HuH-7 (cell line): ENCODE measurements at places on chromosomes 2 and 18.

GRCh38 chr2:33530690-33531548, 54.5 kb downstream of the RASGRP3 start:
- no peak for DNase-seq

- DNase-seq: no peak
These were observed 40.7 kb downstream of the ARHGAP25 start for GRCh38 chr2:68775272-68775842.

GRCh38 chr2:29273685-29274611, 158.7 kb downstream of the CLIP4 start:
- DNase-seq: no peak

- peak; percentile 61 for DNase-seq
These were observed 161.2 kb upstream of the PIEZO2 start for GRCh38 chr18:11310476-11311086.

GRCh38 chr2:96264656-96265348, 995 bp downstream of the TMEM127 start:
- DNase-seq: peak; percentile 63

DNA sequence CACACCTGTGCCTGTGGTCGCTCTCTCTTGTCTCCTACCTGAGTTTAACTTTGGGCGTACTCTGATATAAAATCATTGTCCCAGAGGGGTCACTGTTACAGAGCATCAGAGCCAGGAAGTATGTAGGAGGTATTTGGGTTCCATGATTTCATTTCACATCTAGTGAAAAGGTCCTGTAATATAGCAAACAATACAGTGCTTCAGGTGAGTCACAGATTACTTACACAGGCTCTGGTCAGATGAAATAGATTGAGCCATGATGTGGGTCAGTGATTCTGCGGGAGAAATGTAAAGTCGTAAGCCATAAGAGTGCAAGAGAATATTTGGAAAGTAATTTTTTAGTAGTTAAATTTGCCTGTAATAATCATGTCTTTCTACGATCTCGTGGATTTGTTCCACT, 70.2 kb downstream of the SOCS6 start:
- DNase-seq: no peak

DNA sequence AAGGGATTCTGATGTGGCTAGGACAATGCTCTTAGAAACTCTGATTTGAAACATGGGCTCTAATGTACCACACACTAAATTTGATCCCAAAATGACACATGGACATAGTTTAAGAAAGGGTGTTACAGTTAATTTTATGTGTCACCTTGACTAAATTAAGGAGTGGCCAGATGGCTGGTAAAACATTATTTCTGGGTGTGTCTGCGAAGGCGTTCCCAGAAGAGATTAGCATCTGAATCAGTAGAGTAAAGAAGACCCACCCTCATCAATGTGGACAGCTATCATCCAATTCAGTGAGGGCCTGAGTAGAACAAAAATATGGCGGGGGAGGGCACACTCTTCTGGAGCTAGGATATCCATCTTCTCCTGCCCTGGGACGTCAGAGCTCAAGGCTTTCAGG, 283.1 kb upstream of the CHAC2 start:
- no peak for DNase-seq

- no peak for DNase-seq
These were observed 66.7 kb upstream of the TEX51 start for GRCh38 chr2:126832014-126832413.

- no peak for DNase-seq
These were observed 80.7 kb downstream of the PSMG2 start for GRCh38 chr18:12783524-12783923.

GRCh38 chr2:234415706-234416105, 81.2 kb downstream of the ARL4C start:
- DNase-seq: no peak

DNA sequence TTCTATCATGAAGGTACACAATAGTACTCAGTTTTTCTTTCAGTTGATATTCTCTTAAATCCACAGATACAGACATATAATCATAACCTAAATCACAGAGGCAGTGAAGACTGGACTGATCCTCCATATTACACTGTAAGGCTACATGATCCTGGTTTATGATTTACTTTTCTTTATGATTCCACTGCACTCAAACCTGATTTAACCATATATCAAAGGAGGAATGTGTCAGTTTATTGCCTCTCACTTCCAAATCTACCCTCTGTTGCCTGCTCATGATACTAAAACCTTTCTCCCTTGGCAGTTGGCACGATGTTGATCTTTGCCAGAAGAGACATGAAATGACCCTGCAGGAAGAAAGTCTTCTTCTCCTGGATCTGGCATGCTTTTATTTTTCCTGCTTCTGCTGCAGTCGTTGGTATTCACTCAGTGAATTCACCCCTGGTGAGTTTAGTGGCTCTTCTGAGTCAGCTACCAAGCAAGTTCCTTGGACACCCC, 426.4 kb downstream of the MBD2 start:
- DNase-seq: no peak

- DNase-seq: no peak
These were observed 225.0 kb downstream of the THSD7B start for GRCh38 chr2:136990316-136990715.

- DNase-seq: no peak
These were observed 41.2 kb upstream of the CWC22 start for GRCh38 chr2:180048251-180048650.

DNA sequence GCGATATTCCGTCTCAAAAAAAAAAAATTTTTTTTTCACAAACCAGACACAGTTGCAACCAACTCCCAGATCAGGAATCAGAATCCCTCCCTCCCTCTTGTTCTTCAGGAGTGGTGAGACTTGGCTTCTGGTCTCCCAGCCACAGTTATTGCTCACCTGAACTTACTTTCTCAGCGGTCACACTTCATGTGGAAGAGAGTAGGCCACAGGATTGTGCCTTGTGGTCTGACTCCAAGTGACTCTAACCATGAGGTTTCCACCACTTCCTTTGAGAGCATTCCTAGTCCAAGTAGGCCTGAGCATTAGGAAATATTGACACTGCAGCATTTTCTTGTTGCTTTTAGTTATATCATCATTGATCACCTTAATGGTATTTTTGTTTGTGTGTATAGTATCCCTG, 12.1 kb downstream of the FMNL2 start:
- DNase-seq: no peak

GRCh38 chr2:173874003-173874893, 90.9 kb downstream of the SP3 start:
- no peak for DNase-seq

DNA sequence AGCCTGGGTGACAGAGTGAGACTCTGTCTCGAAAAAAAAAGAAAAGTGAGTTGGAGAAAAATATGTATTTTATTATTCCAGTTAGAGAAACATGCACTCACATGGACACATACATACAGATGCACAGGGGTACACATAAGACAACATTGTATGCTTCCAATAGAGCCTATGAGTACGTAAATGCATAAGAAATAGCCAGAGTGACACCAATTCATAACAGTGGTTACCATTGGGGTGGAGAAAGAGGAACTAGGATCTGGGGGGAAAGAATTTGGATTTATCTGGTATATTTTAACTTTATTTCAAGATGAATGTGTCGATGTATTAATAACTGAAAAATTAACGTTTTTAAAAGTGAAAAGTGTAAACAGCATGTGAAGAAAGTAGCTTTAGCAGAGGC, 16.1 kb downstream of the IL36A start:
- DNase-seq: no peak

- no peak for DNase-seq
These were observed 58.4 kb downstream of the TXNL1 start for GRCh38 chr18:56580026-56580425.

DNA sequence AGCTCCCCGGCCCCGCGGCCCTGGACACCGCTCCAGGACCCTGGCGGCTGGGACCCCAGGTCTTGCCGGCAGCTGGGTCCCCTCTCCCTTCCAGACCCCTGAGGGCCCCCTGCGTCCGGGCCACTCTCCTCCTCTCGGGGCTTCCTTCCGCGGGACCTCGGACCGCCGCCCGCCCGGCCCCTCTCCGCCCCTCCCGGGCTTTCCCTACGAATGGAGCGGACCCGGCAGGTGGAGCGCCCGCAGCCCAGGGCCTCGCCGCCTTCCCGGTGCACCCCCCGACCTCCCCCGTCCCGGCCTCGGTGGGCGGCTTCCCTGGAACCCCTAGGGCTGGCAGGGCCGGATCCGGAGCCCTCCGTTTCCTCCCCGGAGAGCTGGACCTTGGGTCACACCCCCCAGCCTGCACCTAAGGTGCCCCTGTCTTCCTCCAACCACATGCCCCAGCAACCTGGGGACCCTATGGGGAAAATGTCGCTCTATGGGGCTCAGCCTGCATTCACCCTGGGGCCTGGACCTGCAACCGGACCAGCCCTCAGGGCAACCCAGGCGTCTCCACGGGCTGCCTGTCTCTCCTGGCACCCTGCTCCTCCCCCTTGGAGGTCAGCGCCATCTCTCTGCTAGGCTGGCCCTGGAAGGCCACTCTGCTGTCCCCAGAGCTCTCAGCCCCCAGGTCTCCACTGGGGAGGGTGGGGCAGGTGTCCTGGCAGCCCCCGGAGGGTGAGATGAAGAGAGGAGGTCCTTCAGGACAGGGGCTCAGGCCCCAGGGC, 730 bp downstream of the B3GNT7 start:
- no peak for DNase-seq

DNA sequence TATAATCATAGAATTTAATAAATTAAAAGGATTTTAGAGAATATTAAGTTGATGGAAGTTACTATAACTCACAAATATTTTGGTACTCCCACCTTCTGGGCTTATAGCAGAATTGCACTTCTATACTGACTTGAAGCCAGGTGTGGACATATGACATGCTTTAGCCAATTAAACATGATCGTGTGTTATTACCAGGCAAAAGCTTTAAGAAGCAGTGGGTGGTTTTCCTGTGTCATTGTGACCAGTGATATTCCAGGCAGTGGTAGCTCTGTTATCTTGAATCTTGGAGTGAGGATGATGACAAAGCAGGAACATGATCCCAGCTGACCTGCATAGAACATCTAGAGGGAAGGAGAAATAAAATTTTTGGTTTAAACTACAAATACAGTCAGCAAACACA, 370.9 kb upstream of the ZEB2 start:
- DNase-seq: peak; percentile 1

- peak; percentile 32 for DNase-seq
These were observed 946 bp upstream of the AGAP1 start for GRCh38 chr2:235492850-235493344.

DNA sequence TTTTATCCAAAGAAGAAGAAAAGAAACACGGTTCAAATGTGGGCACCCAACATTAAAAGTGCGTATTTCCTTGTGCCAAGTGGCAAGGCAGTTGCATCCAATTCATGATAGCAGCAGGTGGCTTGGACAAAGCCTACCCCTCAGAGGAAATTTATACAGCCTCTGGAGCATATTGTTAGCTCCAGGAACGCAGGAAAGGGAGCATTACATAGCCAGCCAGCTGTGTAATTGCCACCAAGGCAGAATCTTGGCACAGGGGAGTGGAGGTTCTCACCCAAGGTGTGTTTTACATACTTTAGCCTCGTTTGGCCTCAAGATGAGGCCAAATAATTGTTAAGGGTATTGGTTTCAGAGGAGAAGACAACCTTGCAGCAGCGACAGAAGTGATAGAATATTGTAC, 526.9 kb downstream of the TMEM182 start:
- no peak for DNase-seq

GRCh38 chr2:119431976-119432850, 559 bp downstream of the TMEM37 start:
- no peak for DNase-seq

GRCh38 chr2:131041402-131042147, 51.7 kb downstream of the FAM168B start:
- DNase-seq: no peak

GRCh38 chr2:60079562-60079961, 473.9 kb downstream of the BCL11A start:
- DNase-seq: no peak

- DNase-seq: no peak
These were observed 290.2 kb downstream of the OSR1 start for GRCh38 chr2:19068206-19068605.

DNA sequence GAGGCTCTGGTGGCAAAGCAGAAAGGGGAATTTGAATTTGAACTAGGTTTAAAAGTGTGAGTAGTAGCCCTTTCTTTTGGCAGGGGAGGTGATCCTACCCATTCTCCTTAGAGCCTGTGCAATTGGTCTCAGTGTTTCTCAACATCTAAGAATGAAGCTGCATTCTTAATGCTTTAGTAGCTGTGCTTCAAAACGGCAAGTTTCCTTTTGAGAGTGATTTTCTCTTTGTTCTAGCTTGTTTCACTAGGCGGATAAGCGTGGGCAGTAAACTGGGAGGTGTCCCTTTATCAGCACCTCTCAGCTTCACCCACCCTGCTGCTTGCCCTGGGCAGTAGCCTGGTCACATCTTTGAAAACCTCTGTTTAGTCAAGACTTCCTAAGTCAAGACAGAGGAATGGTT, 6.7 kb downstream of the CRIM1 start:
- DNase-seq: no peak

- DNase-seq: no peak
These were observed at the start of gene MYO3B for GRCh38 chr2:170177950-170178781. Gene MYO3B (plus strand): TSS chr2:170178147. CDS start chr2:170178288, 141 bp downstream.

DNA sequence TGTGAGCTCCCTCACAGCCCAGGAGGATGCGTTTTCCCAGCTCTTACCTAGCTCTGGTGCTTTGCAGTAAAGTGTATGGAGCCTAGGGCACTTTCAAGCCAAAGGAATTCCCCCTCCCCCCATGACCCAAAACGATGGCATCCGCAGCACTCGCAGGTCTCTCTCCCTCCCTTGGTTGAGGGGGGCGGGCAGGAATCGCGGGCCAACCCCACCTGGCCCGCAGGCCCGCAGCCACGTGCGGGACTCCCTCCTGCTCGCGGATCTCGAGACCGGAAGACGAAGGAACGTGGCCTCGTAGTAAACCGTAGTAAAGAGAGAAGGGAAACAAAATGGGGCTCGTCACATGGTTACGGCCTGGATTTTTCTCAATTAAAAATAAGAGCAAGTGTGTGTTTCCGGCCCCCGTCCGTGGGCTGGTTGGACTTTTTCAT, 8.5 kb downstream of the IRS1 start:
- DNase-seq: no peak

DNA sequence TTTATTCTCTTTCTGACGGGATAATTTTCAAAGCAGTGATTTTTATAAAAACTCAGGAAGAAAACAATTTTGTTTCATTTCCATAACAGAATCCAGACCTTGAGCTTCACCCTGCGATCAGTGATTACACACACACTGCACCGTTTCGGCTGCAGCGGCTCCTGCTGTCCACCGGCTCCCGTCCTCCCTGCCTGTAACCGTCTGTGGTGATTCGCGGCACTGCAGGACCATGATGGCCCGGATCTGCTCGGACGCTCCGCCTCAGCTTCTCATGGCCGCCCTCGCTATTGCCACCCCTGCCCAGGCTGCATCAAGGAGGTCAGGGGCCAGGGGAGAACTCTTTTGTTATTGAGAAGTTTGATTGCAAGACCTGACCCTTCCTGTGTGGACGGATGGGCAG, 246.1 kb downstream of the TWIST2 start:
- DNase-seq: no peak
